ENCODE measurements at places on chromosomes 7 and 10.
A peak's percentile ranks its signal among the peaks of the same experiment; 100 is the strongest.

GRCh38 chr10:4100380-4100779, 315.4 kb upstream of the KLF6 start:
- no peak for DNase-seq

GRCh38 chr10:77636967-77637531, 559 bp downstream of the KCNMA1 start:
- no peak for DNase-seq

GRCh38 chr7:5408777-5409176, 14.9 kb downstream of the TNRC18 start:
- no peak for DNase-seq

GRCh38 chr7:1542841-1543747, 12.6 kb downstream of the MAFK start:
- DNase-seq: no peak

DNA sequence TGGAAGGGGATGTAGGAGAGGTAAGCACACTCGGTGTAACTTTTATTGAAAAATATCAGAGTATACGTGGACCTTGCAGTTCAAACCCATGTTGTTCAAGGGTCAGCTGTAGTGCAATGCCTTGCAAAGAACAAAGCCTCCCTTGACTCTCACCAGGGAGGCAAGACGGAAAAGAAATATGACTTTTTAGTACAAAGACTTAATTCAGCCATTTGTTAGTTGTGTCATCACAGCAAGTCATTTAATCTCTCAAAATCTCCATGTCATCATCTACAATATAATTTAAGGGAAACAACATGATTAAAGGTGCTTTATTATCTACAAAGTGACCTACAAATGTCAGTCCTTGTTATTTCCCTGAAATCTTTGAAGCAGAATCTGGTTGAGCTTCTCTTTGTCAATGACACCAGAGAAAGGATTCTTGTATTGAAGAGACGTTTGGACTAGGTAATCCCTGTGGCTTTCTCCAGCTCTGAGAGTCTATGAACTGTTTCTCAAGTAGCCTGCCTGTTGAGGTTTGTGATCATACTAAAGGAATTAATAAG, 502.8 kb downstream of the REEP3 start:
- no peak for DNase-seq

- DNase-seq: no peak
These were observed 524.1 kb upstream of the SEMA3D start for GRCh38 chr7:85710960-85711359.

- DNase-seq: no peak
These were observed 58.3 kb upstream of the PPP1R3C start for GRCh38 chr10:91690996-91691676.

- DNase-seq: no peak
These were observed 16.6 kb upstream of the PTN start for GRCh38 chr7:137360087-137360679.

- DNase-seq: no peak
These were observed 132.5 kb downstream of the NOC3L start for GRCh38 chr10:94230134-94230785.

GRCh38 chr7:2209146-2209960, 23.4 kb downstream of the MAD1L1 start:
- DNase-seq: peak; percentile 11

DNA sequence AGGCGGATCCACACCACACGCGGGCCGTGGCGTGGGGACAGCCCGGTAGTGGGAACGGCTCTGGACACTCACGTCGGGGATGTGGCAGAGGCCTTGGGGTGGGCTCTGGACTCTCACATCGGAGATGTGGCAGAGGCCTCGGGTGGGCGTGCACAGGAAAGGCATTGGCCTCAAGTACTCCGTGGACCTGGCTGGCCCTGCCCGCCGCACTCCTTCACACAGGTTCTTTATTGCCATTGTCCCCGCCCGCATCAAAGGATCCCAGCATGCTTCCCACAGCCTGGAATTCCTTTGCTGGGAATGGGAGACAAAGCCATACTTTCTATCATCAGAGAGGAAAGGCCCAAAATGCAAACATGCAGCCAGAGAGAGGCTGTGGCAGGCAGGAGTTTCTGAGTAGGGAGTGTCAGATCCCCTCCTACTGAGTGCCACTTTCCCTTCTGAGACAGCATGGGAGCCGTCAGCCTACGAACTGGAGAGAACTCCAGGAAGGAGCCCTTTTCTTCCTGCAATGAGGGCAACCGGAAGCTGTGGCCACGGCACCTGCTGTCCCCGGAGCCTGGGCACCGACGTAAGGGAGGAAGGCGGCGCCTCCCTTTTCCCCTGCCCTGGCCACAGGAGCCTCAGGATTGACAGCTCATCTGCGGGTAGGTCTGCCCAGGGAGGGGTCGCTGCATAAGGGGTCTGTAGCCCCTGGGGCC, 51.5 kb downstream of the RBM17 start:
- DNase-seq: no peak

GRCh38 chr7:73437621-73438416, 4.2 kb downstream of the FZD9 start:
- no peak for DNase-seq

DNA sequence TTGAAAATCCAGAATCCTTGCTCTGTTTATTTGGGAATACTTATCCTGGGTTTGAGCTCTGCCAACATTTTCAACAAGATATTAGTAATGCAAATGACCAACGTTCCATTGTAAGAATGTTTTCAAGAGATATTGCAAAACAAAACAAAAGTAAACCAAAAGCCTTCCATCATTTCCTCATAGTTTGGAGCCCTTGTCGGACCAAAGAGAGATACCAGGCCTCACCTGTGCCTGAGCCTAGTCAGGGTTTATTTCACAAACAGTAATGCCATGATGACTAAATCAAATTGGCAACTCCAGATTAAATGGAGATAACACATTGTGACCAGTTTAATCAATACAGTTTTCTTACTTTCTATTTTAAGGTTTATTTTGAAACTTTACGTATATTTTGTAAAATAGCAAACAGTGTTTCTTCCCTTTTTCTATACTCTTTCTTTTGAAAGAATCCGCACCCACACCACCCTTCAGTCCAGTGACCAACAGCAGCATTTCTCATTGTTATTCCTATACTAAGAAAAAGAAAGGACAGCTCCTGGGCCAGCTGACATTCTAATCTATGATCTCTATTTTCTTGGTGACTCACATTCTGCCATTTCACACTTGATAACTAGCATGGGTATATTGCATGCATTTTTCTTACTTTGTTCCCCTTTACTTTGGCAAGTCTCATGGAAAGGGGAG, 168.5 kb upstream of the MEOX2 start:
- DNase-seq: no peak

GRCh38 chr7:50562136-50562535, 3.1 kb downstream of the DDC start:
- DNase-seq: no peak

DNA sequence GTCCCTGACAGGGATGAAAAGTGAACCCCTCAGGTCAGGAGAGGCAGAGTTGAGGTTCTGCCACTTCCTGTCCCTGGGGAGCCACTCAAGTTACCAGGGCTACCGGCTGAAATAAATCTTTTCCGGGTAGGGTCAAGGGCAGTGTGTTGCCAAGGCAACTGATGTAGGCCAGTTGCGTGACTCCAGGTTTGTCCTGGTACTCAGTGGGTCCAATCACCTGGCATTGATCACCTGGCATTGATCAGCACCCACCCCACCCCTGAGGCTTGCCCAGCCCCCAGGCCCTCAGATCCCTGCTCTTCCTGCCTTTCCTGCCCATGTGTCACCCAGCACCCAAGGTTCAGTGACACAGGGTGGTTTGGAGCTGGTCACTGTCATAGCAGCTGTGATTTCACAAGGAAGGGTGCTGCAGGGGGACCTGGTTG, 5.9 kb downstream of the SAP25 start:
- DNase-seq: no peak

GRCh38 chr7:45563941-45564461, 10.2 kb upstream of the ADCY1 start:
- no peak for DNase-seq

DNA sequence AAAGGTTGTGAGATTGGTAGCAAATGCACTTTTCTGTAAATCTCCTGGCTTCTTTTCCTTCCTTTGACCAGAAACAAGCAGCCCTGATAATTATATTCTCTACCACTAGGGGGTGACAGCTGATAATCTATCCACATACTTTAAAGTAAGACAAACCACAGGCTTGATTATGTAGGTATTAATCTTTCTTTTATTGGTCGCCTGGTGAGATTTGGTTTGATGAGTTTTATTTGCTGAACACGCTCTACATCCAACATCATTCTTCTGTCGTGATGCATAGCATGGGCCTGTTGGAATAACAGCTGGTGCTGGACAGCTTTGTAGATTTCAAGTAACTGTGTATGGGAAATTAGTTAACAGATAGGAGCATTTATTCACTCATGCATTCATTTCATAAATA, 63.5 kb downstream of the ZNF365 start:
- peak; percentile 26 for DNase-seq

DNA sequence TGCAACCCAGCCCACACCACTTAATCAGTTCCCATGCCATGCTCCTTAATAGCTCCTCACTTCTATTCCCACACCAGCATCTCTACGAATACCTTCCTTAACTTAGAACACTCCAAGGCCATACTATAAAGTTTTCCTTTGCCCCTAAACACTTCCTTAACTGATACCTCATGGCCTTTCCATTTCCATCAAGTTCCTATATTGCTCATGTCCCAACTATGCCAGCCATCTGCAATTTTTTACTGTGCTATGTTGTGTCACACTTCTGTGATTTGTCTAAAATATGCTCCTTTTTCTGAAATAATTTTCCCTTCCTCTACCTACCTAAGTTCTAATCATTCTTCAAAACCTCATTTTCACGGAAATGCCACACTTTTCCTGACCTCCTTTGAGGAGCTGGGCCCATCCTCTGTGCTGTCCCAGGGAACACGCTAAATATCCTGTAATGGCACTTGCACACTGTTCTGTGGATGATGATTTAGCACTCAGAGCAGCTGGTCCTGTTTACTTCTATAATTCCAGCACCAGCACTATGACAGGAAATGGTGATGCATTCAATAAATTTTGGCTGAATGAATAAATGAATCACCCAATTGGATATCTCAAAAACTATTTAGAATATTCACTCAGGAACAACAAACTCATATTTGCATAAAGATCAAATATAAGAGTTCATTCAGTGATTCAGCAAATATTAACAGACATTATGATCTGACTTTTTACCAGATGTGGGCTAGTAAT, 266.5 kb upstream of the HGF start:
- DNase-seq: no peak

GRCh38 chr7:14875941-14876587, 26.5 kb downstream of the DGKB start:
- DNase-seq: no peak

DNA sequence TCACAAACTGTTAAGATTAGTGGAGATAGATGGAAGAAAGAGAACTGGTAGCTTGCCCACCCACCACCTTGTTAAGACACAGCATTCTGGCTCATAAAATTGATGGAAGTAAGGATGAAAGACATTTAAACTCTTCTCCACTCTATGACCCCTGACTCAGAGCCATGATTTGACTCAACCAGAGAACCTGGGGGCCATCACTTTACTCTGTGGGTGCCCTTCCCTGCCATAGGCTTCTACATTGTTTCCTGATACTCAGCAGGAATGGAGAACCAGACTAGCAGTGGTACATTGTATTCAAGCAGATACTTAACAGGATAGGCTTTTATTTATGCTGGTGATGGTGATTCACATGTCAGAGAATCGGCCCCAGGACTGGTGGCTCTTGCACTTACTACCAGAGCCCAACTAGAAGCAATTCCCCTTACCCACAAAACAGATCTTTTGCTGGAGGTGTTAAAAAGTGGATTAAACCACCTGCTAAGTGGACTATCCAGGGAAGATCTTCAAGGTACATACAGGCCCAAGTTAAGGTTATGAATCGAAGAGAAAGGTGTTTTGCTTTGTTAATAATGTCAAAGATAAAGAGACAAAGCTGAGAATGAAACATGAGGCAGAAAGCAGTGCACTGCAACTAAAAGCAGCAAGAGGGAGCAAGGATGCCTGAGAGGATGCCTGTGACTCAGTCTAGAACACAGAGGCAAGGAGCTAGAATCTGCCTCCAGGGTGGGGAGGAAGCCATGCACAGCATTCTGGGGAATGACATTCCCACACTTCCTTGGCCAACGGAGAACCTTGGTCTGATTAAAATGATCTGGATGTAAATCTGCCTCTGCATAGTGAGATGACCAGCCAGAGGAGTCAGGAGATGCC, 36.0 kb upstream of the GLI3 start:
- no peak for DNase-seq

DNA sequence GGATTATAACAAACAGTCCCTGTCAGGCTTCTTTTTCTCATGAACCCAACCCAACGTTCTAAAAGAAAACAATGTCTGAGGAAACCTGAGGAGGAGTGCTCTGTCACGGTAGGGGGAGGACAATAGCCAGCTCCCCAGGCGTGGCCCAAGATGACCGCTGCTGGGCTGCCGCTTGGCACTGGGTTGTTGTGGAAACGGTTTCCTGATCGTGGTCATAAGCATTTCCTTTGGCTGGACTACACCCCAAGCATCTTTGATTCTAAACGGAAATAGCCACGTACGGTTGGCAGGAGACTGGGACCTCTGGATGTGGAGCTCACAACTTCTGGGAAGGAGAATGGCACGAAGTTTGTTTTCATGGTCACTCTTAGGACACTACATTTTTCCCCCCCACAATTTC, 30.4 kb upstream of the DMBT1 start:
- DNase-seq: no peak

- DNase-seq: no peak
These were observed 69.1 kb downstream of the KMT2C start for GRCh38 chr7:152366662-152367061.

GRCh38 chr10:130507461-130507860, 371.3 kb downstream of the GLRX3 start:
- DNase-seq: no peak

GRCh38 chr7:82441669-82442478, 1.7 kb downstream of the CACNA2D1 start:
- no peak for DNase-seq

GRCh38 chr10:29719281-29719675, 84.5 kb upstream of the SVIL start:
- DNase-seq: no peak
